GM23248 (cell line): ENCODE measurements at places on chromosomes 16 and 17.
A peak's percentile ranks its signal among the peaks of the same experiment; 100 is the strongest.

DNA sequence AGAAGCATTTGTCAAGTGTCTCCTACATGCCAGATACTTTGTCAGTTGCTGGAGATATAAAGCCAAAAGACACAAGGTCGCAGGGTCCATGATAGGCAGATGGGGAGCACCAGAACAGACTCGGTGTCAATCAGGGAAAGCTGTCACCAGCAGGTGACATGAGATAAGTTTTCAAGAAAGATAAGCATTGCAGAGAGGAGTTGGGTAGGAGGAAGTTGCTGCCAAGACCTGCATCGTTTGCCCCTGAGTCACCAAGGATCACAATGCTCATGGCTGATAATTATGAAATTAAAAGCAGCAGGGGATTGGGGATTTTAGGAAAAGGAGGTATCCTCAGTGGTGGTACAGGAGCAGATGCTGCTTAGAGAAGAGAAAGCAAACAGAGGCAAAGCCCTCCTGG lies 551.1 kb upstream of the CDH11 start:
- DNase-seq, result peak; percentile 52

- DNase-seq, result no peak
Measured at GRCh38 chr16:72357910-72358309, 186.0 kb upstream of the PMFBP1 start.

DNA sequence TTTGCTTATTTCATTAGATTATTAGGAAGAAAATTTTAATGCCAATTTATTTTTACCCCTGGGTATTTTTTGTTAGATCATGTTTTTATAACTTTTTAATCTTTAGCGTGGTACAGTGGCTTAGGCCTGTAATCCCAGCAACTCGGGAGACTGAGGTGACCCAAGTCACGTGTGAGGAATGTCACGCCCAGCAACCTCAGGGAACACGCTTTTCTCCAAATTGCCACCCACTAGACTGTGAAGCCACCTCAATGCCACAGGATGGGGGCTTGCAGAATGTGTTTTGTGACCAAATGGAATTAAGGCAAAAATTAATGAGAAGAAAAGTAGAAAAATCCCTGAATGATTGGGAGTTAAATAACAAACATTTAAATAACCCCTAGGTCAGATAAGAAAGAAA lies 141.8 kb downstream of the LAT start:
- DNase-seq, result no peak

DNA sequence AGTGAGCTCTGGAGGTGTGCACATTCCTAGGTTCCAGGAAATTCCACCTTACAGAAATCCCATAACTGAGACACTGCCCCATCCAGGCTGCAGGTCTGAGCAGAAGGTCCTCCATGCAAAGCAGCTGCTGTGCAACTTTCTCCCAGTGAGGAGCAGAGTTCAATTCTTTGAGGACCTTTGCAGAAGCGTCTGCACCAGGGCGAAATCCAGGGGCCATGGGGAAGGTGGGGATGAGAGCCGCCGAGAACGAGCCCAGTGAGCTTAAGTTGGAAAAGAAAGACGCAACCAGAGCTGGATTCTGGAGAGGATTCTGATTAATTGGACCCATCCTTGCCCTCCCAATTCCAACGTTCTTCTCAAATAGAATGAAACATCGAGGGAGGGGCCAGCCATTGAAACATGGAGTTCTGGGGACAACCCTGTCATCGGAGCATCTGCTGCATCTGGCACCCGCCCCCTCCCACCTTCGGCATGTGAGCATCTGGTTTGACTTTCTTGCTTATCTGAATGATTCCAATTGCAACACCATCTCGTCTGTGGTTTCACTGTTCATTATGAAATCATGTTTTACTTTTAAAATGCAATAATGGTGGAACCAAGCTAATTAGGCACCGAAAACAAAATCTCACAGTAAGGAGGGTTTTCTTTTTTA lies 190.6 kb upstream of the FOXF1 start:
- peak; percentile 38 for DNase-seq

- DNase-seq, result peak; percentile 53
Measured at GRCh38 chr16:24499193-24499814, 40.1 kb upstream of the RBBP6 start.

- DNase-seq, result no peak
Measured at GRCh38 chr16:27244363-27244755, 24.2 kb downstream of the NSMCE1 start.

GRCh38 chr16:4859190-4859899 lies 12.1 kb downstream of the UBN1 start:
- DNase-seq, result no peak

DNA sequence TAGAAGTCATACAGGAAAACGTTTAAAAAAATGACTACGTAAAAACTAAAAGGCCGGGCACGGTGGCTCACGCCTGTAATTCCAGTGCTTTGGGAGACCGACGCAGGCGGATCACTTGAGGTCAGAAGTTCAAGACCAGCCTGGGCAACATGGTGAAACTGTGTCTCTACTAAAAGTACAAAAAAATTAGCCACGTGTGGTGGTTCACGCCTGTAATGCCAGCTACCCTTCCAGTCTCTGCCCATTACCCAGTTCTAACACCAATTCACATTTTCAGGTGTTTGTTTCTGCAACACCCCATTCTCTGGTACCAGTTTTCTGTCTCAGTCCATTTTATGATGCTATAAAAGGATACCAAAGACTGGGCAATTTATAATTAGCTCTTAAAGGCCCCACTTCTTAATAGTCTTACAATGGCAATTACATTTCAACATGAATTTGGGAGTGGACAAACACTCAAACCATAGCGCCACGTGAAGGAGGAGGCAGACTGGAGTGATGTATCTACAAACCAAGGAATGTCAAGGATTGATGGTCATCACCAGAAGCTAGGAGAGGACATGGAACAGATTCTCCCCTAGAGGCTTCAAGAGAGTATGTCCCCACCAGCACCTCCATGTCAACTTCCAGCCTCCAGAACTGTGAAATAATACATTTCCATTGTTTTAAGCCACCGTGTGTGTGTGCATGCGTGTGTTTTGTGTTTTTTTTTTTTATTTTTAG lies 791 bp upstream of the C17orf75 start:
- DNase-seq, result no peak

- peak; percentile 100 for DNase-seq
Measured at GRCh38 chr16:22374311-22375116, at the start of gene CDR2. Gene CDR2, minus strand, starts transcription at chr16:22374619. Its CDS starts 310 bp downstream, at chr16:22374309.

DNA sequence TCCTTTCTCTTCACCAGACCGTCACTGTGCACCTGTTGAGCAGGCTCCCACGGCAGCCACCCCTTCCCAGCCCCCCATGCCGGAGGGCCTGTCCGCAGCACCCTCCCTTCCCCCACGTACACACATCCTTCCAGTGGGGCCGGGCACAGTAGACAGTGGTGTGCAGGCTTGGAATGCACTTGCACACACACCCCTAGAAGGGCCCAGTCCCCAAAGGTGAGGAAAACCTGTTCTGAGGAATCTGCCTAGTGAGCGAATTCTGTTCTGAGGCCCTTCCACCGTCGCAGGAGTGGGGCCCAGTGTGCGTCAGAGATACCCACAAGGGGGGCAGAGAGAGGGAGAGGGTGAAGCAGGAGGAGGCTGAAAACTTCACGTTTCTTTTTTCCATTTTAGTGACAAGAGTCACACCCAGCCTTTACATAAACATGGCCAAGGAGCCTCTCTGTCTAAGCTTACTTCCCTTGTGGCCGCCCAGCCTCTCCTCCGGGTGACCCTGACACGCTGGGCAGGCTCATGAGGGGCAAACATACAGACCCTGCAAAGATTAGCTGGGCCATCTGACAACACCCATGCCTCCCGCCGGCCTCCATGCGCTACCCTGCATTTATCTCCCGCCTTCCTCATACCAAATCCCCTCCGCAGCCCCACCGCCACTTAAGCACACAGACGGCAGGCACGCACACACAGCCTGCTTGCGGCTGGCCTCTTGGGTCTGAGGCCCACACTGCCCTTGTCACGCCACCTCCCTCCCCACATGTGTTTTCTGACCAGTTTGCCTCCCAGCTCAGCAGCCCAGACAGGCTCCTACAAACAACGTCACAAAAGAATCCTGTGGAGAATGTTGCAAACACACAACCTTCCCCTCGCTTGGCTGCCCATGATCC lies 1.8 kb downstream of the ZBTB4 start:
- peak; percentile 92 for DNase-seq

DNA sequence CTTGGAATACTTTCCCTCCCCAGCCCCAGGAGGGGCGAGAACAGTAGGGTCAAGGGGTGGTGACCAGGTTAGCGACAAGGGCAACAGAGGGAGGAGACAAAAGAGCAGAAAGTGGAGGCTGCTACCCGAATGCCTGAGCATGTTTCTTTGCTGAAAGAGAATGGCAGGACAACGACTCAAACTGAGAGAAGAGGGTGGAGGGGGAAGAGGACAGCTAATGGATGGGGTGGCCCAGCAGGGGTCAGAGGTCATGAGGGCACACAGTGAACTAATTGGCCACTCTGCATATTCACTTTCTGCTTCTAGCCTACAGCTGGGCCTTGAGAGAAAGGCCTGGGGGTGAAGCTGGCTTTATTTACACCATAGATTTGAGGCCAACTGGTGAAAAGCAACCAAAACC lies 19.1 kb upstream of the DDX52 start:
- no peak for DNase-seq

- no peak for DNase-seq
Measured at GRCh38 chr17:27978689-27979175, 63.7 kb upstream of the NLK start.

DNA sequence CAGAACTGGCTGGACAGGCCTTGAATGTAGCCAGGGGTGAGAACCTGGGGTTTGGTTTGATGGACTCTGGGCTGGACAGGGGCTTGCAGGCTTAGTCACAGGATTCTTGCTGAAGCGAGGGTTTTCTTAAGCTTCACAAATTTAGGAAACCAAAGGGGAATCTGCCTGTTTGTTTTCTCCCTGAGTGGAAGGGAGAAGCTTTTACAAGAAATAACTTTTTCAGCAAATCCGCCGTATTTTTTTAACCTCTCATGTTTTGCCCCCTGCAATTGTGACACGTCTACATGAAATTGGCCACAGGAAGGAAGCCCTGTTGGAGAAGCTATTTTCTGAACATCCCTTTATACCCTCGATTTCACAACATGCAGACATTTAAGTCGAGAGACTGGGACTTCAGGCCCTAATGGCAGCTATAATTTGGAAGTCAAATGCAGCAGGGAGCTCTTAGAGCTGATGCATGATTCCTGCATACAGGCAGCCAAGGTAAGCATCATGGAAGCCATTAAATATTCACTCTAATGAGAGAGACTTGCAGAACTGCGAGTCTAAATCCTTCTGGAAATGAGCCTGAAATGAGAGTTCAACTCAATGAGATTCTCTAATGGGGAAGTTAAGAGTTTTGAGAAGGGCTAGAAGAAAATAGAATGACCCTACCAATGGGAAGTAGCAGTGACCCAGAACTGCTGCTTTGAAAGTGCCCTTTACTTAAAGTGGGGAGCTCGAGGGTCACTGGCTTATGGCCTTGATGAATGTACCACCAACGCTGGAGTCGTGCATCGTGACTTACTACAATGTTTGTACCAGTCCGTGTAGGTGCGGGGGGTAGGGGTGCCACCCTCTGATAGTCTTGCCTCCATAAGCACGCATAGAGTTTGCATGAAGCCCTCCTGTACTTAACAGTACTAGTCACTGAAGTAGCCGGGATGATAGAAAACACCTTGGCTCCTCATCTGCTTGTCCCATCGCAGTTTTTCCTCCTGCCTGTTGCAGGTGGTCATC lies 45.1 kb upstream of the IRF8 start:
- no peak for DNase-seq

DNA sequence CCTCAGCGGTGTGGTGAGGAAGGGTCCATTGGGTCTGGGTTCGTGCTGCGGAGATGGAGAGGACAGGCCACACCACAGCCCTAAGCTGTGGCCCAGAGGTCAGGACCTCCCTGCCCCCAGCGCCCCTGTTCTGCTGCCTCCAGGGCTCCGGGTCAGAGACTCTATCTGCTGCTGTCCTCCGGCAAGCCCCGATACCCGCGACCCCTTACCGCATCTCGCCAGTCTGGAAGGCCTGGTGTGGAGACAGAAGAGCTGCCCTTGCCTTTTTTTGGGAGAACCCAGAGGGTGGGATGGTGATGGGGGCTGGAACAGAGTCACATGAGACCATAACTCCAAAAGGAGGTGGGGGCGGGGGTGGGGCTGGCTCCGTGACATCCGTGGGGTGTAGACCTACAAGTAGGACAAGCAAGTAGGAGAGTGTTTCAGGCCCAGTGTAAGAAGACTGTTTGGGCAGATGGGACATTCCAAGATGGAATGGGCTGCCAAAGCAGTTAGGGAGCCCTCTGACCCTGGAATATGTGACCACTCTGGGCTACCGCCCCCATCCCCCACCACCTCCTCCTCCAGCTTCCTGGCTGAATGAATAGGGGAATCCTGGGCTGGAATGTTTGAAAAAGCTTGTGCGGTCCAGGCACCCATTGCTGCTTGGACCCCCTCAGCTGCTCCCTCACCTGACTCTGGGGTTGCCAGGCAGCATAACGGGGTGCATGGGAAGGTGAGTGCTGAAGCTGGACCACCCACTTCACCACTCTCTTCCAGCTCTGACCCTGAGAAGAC lies 1.4 kb downstream of the XYLT2 start:
- peak; percentile 25 for DNase-seq

GRCh38 chr17:59769887-59770286 lies 62.4 kb downstream of the VMP1 start:
- DNase-seq, result peak; percentile 62

DNA sequence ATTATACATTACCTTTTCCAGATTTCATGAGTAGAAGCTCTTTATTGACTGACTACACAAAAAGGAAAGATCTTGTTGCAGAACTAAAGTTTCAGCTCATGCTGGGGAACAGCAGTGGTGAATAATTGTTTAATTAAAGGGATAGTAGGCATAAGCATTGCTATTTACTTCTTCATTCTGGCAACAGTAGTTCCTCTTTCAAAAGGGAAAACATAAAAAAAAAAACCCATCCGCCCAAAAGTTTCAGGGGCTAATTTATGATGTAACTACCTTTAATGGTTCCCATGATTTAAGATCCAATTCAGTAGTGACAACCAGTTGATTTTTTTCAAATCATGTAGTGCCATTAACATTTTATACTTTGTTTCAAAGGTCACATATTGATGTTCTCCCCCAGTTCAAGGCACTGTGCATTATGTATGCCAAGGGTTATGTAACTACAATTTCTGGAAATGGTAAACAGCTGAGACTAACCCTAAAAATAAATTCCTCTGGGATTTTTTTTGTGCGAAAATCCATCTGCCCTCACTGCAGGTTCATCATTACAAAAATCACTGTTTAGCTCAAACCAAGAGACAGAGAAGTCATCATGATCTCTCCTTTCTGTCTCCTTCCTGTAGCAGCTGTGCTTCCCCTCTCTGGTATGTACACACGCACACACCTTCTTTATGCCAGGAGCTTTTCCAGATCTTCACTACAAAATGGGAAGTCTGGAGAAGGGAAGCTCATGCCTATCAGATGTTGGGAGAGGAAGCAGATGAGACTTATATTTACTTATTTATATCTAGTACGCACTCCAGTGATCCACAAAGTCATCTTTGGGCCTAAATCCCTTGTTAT lies 2.2 kb upstream of the PHLPP2 start:
- DNase-seq, result no peak

DNA sequence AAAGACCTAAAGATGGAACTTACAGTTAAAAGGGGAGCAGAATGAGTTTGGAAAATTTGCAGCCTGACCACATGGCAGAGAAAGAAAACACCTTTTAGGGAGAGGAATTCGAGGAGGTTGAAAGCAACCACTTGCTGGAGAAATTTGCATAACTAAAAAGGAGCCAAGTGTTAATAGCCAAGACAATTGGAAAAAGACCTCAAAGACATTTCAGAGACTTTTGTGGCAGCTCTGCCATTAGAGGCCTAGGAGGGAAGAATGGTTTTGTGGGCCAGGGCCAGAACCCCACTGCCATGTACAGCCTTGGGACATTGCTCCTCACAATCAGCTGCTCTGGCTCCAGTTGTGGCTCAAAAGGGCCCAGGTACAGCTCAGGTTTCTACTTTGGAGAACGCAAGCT lies 338.5 kb downstream of the UTP18 start:
- DNase-seq, result no peak
